Stimulated activated CD4-positive, alpha-beta T cell treated with anti-CD3 and anti-CD28 coated beads, TNF-alpha, amount 100 ng/mL, for 24 hours (primary cell): ENCODE measurements at places on chromosomes 5 and 9.

DNA sequence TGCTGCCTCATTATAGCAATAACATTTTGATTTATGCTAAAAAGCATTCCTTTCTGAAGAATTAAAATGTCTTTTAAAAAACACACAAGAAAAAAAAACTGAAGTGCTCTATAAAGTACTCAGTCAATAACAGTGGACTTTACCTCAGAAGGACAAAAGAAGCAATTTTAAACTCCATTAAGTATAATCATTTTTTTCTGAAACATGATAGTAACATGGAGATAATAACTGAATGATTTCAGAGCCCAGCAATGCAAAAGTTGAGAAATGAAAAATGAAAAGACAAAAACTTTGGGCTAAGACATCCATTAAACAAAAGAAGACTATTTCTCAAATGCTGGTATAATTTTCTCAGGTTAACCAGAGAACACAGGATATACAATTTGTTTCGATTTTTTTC is 78.7 kb downstream of the RFX3 start:
- DNase-seq, result no peak

GRCh38 chr5:105922080-105922479 is 1748.7 kb downstream of the EFNA5 start:
- DNase-seq, result no peak

DNA sequence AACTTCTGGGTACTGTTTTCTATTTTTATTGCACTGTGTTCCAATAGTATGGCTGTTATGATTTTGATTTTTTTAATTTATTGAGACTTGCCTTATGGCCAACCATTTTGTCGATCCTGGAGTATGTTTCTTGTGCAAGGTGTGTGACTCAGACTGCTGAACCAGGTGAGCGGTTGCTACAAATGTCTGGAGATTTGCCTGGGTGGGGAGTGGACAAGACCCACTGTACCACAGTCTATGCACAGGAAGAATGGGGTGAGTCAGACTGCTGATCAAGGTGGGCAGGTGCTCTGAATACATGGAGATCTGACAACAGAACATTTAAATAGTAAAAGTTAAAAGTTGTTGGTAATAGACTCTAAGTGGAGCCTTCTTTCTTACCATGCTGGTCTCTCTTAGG is 609.2 kb downstream of the CSNK1G3 start:
- DNase-seq, result no peak

DNA sequence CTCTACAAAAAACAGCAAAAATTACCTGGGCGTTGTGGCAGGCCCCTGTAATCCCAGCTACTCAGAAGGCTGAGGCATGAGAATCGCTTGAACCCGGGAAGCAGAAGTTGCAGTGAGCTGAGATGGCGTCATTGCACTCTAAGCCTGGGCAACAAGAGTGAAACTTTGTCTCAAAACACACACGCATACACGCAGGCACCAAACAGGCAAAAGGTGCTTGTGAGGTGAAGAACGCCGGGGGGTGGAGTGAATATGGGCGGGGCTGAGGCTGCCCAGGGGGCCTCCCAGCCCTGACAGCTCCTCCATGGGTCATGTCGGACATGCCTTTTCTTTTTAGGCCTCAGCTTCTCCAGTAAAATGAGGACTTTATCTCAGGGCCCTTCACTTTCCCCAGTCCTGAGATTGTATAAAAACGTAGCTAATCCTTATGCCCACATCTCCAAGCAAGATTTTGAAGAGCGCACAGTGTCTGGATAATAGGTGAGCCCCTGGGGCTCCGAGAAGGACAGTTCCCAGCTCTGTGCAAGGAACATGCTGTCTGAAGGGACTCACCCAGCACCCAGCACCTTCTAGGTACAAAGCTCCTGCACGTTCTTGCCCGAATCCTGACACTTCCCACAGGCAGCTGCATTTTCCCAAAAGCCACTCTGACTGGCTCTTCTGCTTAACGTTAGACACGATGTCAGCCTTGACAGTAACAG is 168.3 kb downstream of the COL23A1 start:
- no peak for DNase-seq

DNA sequence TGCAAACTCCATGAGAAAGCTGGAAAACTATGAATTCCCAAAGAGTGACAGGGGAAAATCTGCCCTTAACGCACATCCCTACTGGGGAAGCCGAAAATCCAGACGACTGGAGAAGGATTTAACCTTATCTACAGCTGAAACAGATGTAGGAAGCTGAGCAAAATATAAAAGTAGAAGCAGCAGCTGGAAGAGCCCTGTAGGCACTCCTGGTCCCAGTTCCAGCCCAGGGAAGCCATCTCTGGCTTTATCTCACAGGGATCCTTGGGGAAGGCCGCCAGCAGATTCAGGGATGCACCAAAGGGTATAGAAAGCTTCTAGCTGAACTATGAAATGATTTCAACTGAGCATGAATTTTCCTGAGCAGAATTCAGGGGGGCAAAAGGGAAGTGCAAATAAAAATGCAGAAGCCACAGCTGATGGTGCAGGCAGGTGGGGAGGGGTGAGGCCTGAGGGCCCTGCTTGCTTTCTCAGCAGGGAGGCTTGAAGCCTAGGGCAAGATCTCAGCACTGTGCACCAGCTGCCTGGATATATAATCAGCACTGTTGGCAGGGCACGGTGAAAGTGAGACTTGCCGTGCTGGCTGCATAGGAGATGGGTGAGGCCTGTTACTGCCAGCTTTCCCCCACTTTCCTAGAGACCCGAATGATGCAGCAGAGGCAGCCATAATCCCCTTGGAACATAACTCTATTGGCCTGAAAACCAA is 2019.5 kb upstream of the NUDT12 start:
- DNase-seq, result no peak
